CD4-positive, alpha-beta T cell treated with Interleukin-17A for 4 hours (primary cell): ENCODE measurements at places on chromosomes 11 and 22.

- DNase-seq = no peak
These were observed 16.0 kb downstream of the BCL9L start for GRCh38 chr11:118909619-118910308.

DNA sequence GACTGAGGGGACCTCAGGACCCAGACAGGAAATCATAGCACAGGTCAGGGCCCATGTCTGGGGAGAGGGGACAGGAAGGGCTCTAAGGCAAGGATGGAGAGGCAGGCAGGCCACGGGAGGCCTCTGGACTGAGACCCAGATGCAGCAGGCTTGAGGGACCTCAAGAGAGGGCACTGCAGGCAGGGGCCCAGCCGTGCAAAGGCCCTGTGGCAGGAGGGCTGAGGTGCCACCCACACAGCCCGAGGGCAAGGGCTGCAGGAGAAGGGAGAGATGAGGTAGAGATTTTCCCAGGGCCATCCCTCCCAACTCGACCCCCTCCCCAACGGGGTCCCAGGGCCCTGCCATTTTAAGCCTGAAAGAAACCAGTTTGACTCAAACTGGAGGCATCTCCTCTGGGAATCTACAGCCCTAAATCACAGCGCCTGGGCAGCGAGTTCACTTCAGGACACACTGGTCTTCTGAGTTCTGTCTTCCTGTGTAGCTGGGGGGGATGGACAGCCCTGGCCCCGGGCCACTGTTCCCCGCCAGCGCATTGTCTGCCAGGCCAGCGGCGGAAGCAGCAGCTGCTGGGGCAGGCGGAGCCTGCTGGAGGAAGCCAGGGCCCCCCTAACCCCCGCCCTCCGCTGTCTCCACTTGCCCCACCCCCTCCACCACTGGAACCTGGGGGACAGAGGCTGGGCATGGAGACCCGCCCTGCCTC, 20.3 kb upstream of the WNT7B start:
- no peak for DNase-seq

DNA sequence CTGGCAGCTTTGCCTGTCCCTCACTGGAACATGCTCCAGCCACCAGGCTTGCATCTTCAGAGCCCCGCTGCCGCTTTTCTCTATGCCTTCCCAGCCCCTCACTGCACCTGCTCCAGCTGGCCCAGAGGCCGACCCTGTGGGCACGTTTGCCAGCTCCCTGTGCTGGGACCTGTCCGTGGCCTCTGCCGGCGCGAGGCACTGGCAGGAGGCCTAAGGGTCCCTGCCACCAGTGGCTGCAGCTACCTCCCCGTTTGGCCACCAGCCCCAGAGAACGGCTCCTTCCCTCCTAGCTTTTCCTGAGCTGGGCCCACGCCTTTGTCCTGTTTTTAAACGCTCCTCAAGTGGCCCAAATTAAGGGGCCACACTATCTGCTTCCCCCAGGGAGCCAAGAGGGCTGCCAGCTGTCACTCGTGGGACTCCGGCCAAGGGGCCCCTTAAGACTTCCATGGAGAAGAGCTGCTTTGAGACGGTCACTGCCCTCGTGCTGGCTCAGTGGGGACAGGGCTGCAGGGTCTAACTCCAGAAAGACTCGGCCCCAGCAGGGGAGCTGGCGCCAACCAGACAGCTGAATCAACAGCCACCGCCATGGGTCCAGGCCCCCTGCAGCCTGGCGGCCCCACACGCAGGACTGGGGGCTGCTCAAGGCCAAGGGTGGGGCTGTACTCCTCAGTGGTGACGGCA, 24.6 kb upstream of the WNT7B start:
- no peak for DNase-seq

- no peak for DNase-seq
These were observed 68.3 kb downstream of the PACSIN2 start for GRCh38 chr22:42946546-42947198.

- no peak for DNase-seq
These were observed 2.5 kb upstream of the HBB start for GRCh38 chr11:5229356-5229755.

DNA sequence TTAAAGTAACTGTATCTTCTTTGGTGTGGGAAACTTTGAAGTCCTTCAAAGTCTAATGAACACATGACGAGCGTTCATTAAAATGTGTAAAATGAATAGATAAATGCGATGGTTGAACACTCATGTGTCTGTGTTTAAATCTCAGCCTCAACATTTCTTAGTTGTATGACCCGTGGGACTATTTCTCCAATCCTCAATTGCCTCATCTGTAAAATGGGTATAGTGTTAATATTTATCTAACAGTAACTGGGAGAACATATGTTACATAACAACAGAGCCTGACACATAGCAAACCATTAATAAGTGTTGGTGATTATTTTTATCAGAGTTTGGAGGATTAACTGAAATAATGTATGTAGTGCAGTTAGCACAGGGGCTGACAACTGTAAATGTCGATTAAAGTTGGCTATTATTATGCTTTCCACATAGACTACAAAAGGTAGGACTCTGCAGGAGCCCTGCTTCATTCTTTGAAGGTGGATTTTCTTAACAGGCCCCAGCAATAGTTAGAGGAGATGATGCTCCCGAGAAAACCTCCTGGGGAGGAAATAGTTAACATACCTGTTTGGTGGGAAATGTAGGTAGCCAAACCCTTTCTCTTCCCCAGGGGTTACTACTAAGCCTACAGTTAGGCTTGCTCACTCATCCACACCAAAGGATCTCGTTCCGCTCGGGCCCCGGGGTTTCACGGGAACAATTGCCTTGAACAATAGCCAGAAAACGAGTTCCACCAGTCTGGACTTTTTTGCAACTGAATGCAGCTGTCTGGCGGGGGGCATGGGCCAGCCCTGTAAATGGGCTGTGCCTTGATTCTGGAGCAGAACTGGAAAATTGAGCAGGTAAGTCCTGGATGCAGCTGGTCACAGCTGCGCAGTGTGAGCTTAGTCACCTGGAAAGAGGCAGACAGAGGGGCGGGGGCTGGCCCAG, 133.4 kb downstream of the DBX1 start:
- no peak for DNase-seq

DNA sequence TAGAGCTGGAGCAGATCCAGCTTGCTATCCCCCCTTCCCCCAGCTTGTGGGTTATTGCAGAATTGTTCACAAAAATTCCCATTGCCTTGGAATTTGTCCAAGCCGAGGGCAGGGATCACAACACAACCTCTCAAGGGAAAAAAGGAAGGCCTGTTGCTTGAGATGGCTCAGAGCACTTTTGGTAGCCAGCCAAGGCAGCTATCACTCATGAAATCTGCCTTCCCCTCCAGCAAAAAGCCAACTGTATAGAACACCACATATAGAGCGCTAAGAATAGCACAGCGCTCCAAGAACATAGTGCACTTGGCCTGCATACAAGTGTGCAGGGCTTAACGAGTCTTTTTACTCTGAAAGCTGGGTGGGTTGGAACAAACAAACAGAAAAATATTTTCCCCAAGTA, 46.2 kb downstream of the FAM83F start:
- DNase-seq = no peak

DNA sequence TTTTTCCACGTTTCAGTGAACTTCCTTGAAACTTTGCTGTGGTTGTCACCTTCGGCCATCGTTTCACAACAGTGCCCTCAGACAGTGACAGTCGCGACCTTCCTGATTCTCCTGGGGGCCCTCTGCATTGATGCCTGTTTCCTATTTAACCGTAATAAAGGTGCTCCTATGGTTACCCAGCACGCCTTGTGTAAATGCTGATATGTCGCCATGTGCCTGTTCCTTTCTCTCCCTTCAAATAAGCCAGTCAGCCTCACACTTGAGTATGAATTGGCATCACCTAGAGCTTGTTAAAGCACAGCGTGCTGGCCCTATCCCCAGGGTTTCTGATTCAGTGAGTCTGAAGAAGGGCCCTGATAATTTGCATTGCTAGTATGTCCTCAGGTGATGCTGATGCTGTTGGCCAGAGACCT, 104.8 kb downstream of the MICAL2 start:
- no peak for DNase-seq

GRCh38 chr22:49934891-49935557, 16.6 kb downstream of the CRELD2 start:
- DNase-seq = peak; percentile 93

- DNase-seq = no peak
These were observed 56.2 kb downstream of the NFAM1 start for GRCh38 chr22:42375982-42376381.

- no peak for DNase-seq
These were observed 78.1 kb upstream of the PICALM start for GRCh38 chr11:86147004-86147403.

GRCh38 chr11:69234740-69235710, 58.9 kb upstream of the MYEOV start:
- no peak for DNase-seq

- no peak for DNase-seq
These were observed 177.2 kb downstream of the INSC start for GRCh38 chr11:15291885-15292284.

DNA sequence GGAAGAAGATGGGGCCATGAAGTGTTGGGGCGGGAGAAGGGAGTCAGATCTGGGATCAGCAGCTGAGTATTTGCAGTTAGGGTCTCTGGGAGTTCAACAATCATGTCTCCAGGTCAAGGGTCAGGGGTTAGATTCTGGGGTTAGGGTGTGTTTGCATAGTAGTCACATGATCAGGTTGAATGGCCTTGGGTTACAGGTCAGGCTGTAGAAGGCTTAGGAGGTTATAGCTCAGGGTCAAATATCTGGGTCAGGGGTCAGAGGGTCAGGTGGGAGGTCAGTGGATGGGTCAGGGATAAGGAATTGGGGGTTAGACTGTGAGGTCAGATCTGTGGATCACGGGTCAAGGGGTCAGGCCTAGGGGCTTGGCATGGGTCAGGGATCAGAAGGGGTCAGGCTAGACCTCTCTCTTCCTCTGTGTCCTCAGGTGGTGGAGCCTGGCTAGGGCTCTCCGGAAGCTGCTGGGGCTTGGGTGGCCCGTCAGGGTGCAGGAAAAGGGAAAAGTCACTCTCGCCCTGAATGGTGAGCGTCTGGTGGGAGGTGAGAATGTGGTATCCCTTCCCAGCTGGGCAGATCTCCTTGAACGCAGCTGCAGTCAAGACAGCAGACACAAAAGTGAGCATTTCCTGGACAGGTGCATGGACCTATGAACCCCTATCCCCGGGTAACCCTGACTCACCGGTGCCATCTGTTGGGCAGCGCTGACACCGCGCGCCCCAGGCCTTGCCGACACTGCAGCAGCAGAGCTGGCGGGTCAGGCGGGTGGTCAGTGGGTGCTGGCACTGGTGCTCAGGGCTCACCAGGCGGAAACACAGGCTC, 6.4 kb downstream of the LTBP3 start:
- peak; percentile 77 for DNase-seq

GRCh38 chr11:102685754-102686153, 19.8 kb downstream of the MMP27 start:
- DNase-seq = no peak

GRCh38 chr22:44648821-44649565, 53.0 kb upstream of the PRR5 start:
- DNase-seq = no peak

- peak; percentile 35 for DNase-seq
These were observed 537 bp downstream of the EP300 start for GRCh38 chr22:41092847-41093411.

- DNase-seq = no peak
These were observed 60.8 kb downstream of the MYO7A start for GRCh38 chr11:77188633-77189491.

DNA sequence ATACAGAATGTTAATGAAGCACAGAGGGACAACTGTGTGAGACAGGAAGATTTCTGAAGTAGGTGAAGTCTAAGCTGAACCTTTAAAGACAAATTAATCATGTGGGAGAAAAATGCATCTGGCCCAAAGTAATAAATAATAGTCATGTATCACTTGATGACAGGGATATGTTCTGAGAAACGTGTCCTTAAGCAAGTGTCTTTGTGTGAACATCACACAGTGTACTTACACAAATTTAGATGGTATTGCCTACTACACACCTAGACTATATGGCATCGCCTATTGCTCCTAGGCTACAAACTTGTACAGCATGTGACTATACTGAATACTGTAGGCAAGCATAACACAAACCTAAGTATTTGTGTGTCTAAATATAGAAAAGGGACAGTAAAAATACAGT, 112.6 kb downstream of the APOL5 start:
- no peak for DNase-seq

DNA sequence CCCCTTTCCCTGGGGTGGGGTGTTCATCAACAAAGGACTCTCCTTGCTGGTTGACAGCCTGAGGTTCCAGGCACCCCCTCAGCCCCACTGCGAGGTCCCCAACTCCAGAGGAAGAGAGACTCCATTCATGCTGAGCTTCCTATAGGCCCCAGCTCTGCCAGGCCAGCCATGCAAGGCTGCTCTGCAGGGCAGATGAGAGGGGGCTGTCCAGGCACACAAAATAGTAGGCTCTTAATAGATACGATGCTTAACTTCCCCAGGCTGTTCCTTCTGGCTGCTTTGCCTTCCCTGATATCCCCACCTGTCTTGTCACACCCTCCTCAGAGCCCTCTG, 45.0 kb upstream of the CRYBB3 start:
- no peak for DNase-seq

DNA sequence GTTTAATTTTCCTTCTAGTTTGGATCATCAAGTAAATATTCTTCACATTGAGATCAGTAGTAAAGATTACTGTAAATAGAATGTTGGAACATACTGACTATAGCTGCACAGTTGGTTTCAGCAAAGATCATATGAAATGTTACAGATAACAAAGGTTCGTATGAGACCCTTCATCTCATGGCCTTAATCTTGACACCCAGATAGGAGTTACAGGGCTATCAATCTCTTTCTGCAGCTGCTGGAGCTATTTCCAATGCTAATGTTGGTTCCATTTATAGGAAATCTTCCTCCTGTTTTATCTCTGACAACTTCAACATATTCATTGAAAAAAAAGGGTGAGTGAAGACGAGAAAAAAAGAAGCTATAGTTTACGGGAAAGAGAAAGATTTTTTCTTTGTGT, 495.6 kb downstream of the JRKL start:
- no peak for DNase-seq

DNA sequence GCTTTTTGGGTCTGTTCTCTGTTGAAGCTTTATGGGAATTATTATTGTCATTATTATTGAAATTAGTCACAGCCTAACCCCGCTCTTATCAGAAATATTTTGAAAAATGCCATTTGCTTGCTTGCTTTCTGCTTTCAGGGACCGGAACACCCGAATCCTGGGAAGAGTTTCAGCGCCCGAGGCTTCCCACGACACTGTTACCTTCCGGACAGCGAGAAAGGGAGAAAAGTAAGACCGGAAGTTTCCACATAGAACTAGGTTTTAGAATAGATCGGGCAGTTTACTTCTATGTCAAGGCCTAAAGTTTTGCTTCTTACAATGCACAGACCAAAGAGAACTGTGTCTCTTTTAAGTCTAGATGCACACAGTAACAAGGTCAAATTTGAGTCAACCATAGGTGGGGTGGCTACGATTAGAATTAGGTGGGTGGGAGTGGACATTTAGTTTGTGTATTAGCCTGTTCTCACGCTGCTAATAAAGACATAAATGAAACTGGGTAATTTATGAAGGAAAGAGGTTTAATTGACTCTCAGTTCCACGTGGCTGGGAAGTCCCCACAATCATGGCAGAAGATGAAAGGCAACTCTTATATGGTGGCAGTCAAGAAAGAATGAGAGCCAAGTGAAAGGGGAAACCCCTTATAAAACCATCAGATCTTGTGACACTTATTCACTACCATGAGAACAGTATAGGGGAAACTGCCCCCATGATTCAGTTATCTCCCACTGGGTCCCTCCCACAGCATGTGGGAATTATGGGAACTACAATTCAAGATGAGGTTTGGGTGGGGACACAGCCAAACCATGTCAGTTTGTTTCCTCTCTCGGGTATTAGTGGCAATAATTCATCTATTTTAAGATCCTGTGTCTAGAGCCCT, 12.9 kb downstream of the MPEG1 start:
- DNase-seq = no peak

- DNase-seq = no peak
These were observed 559 bp downstream of the MRTFA start for GRCh38 chr22:40635940-40636379.

- no peak for DNase-seq
These were observed 16.0 kb upstream of the TMPRSS13 start for GRCh38 chr11:117945047-117945810.
